Glutamatergic neuron (in vitro differentiated cells): ENCODE measurements at places on chromosomes 11 and 22.

DNA sequence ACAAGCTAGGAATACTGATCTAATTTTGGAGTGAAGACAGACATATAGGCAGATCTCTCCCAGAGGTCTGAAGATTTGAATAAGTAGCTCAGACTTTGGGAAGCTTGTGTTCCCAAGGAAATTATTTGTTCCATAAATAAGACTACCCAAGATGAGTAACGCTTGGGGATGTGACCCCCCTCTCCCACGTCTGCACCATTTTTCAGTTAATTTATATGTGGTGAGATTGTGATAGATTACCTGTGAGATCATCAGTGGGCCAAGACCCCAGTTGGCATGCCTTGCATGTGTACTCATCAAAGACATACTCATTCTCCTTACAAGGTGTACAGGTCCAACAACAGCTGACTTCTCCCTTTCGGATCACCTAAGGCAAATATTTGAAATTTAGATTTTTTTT, 252.8 kb upstream of the CTSC start:
- no peak for DNase-seq
- no peak overlapping the region for H3K4me3 ChIP-seq
- no peak overlapping the region for H3K27ac ChIP-seq

GRCh38 chr11:56642339-56642738, at the start of gene OR5AP2:
TSS of gene OR5AP2 (minus strand) at chr11:56642439. CDS start at chr11:56642439, 0 bp downstream.
- H3K36me3 ChIP-seq = no peaks in the 10 kb centered on the region
- DNase-seq = no peak
- no peaks in the 10 kb centered on the region for H3K27me3 ChIP-seq
- H3K27ac ChIP-seq = no peak within 1 kb of the TSS
- H3K4me1 ChIP-seq = no peaks in the 10 kb centered on the region

DNA sequence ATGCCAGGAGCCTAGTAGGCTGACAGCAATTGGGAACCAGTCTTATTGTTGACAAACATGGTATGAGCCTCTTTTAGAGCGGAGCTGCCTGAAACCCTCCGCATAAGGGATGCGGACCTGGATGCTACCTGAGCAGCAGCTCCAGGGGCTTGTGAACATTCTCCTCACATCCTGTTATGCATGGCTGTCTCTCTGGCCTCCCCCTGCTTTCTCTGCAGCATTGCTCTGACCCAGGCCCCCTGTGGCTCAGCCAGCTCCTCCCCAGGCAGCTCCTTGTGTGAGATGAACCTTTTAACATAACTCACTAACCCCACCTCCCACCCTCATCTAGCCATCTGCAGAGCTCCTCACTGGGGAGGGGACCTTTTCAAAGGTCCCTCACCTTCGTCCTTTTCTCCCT, 6.0 kb downstream of the BMAL1 start:
- peaks cover 10% of the 10 kb centered on the region for H3K4me1 ChIP-seq
- no peak overlapping the region for H3K4me3 ChIP-seq
- no peak overlapping the region for H3K27ac ChIP-seq

GRCh38 chr11:130037058-130037457, 32.6 kb upstream of the APLP2 start:
- no peak for DNase-seq
- H3K4me1 ChIP-seq = no peaks in the 10 kb centered on the region
- no peaks in the 10 kb centered on the region for H3K36me3 ChIP-seq

GRCh38 chr11:129457321-129457720, 81.7 kb downstream of the BARX2 start:
- no peak for DNase-seq
- H3K27me3 ChIP-seq = peaks cover 3% of the 10 kb centered on the region
- no peak overlapping the region for H3K4me3 ChIP-seq
- H3K36me3 ChIP-seq = peaks cover 8% of the 10 kb centered on the region
- H3K27ac ChIP-seq = no peak overlapping the region

- peaks cover 4% of the 10 kb centered on the region for H3K4me1 ChIP-seq
- H3K27me3 ChIP-seq = peaks cover 1% of the 10 kb centered on the region
- H3K4me3 ChIP-seq = no peak overlapping the region
- no peak for DNase-seq
Observed at GRCh38 chr11:95486979-95487378, 256.0 kb upstream of the SESN3 start.

- peaks cover 35% of the 10 kb centered on the region for H3K4me1 ChIP-seq
- no peak within 1 kb of the TSS for H3K4me3 ChIP-seq
- no peaks in the 10 kb centered on the region for H3K36me3 ChIP-seq
- H3K27ac ChIP-seq = peak within 1 kb of the TSS; percentile 31
Observed at GRCh38 chr11:127000291-127000968, at the start of gene KIRREL3. TSS of gene KIRREL3 (minus strand) at chr11:127000770.

DNA sequence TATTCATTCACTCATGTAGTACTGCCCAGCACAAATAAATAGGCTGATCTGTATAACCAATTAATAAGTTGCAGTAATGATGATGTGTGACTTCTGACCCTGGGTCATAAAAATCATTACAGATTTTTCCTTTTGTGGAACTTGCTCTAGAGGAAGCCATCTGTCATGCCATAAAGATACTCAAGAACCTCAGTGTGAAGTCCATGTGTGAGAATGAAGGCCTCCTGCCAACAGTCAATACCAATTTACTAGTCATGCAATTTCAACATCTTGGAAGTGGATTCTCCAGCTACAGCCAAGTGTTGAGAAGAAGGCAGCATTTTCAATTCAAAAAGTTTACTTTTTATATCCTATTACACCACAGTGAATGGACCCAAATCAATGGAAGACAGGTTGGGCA, 435.6 kb upstream of the LRRC4C start:
- DNase-seq = no peak
- H3K36me3 ChIP-seq = no peaks in the 10 kb centered on the region
- no peak overlapping the region for H3K4me3 ChIP-seq
- H3K27ac ChIP-seq = no peak overlapping the region
- no peaks in the 10 kb centered on the region for H3K4me1 ChIP-seq
- no peaks in the 10 kb centered on the region for H3K27me3 ChIP-seq

- H3K4me3 ChIP-seq = peak overlapping the region; percentile 98
- peaks cover 17% of the 10 kb centered on the region for H3K27me3 ChIP-seq
- H3K27ac ChIP-seq = peak overlapping the region; percentile 99
Observed at GRCh38 chr11:62710001-62710345, 2.5 kb downstream of the GNG3 start.

DNA sequence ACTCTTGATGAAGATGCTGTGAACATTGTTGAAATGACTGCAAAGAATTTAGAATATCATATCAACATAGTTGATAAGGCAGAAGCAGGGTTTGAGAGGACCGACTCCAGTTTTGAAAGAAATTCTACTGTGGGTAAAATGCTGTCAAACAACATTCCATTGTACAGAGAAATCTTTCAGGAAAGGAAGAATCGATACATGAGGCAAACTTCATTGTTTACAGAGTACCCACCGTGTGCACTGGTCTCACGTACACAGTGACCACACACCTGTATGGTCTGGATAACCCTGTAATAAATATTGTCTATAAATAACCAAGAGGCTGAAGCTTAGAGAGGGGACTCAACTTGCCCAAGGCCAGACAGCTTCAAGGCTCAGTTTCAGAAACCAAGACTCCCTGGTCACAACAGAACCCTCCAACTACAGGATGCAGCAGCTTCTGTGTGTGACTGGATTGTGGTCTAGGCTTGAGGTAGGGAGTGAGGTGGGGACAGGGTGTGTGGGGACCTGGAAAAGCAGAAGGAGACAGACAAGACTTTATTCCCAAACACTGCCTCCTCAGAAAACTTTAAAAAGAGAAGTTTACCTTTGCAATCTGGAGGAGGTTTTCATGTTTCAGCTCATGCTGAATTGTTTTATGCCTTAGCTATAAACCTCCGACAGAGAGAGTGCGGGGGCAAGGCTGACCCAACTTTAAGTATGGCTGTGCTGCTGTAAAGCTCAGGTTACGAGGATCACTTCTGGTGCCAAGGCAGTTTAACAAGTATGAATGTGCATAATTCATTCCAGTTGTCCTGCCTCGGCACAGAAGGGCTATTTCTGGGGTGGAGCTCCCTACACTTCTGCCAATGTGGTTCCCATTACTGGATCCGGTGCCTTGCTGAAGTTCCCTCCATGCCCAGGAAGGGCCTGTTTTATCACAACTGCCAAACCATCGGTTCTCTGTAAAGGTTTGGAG, 372.6 kb upstream of the NARS2 start:
- H3K27ac ChIP-seq = no peak overlapping the region
- no peak for DNase-seq
- no peak overlapping the region for H3K4me3 ChIP-seq
- H3K36me3 ChIP-seq = no peaks in the 10 kb centered on the region
- peaks cover 3% of the 10 kb centered on the region for H3K27me3 ChIP-seq

GRCh38 chr11:119029069-119029339, 1.7 kb downstream of the SLC37A4 start:
- DNase-seq = no peak
- peak overlapping the region; percentile 86 for H3K4me3 ChIP-seq
- no peaks in the 10 kb centered on the region for H3K36me3 ChIP-seq
- H3K4me1 ChIP-seq = peaks cover 11% of the 10 kb centered on the region

GRCh38 chr11:4921796-4922195, 2.3 kb downstream of the OR51G1 start:
- no peak overlapping the region for H3K27ac ChIP-seq
- no peak for DNase-seq
- H3K27me3 ChIP-seq = peaks cover 3% of the 10 kb centered on the region
- peaks cover 6% of the 10 kb centered on the region for H3K36me3 ChIP-seq
- H3K4me1 ChIP-seq = no peaks in the 10 kb centered on the region
- H3K4me3 ChIP-seq = no peak overlapping the region

- no peak within 1 kb of the TSS for H3K4me3 ChIP-seq
- H3K4me1 ChIP-seq = no peaks in the 10 kb centered on the region
- H3K27ac ChIP-seq = no peak within 1 kb of the TSS
- no peaks in the 10 kb centered on the region for H3K27me3 ChIP-seq
- DNase-seq = no peak
Observed at GRCh38 chr22:25199731-25200520, at the start of gene CRYBB3. TSS of gene CRYBB3 (plus strand) at chr22:25199858. CDS start at chr22:25201397, 1,539 bp downstream.
